ENCODE measurements at places on chromosomes 2 and 18.

DNA sequence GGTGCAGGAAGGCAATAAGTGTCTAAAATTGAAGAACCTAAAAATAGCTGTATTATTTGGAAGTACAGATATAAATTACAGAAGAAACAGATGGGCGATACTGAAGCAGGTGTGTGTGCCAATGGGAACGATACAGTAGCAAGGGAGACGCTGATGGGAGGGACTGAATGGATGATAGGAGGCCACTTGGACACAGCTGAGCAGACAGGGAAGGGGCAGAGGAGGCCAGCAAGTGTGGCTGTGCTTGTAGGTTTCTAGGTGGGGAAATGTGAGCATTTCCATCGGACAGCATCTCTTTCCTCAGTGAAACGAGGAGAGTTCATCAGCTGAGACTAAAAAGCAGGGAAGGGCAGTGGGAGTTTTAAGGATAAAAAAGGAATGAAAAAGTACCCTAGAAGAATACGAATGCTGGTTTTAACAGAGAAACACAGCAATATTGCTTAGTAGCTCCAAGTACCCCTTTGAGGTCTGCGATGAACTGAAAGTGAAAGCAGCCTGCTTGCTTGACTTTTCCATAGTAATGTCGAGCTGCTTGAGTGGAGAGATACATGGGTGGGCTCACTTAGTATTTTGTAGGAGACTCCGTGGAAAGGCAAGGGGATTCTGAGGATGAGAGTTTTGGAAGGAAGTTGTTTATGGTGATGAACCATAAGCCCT lies 91.7 kb upstream of the EPC2 start:
- no peak for DNase-seq

DNA sequence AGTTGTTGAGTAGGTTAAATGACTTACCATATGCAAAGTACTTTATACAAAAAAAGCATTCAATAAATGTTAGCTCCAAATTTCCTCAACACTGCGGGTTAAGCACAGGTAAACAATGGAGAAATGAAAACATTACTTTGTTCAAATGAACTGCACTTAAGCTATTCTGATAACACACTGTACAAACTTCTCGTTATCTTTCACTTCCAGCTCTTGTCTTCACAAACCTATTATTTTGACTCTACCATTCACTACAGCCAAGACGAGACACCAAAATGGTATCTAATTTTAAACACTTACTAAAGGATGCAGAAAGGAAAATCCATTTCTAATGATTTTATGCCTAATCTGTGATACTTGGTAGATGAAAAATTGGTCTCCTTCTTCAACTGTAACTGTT lies 43.8 kb downstream of the SLC40A1 start:
- DNase-seq, result no peak

GRCh38 chr2:114192362-114192761 lies 250.1 kb upstream of the DPP10 start:
- no peak for DNase-seq

GRCh38 chr2:134405611-134406081 lies 151.8 kb downstream of the MGAT5 start:
- no peak for DNase-seq

DNA sequence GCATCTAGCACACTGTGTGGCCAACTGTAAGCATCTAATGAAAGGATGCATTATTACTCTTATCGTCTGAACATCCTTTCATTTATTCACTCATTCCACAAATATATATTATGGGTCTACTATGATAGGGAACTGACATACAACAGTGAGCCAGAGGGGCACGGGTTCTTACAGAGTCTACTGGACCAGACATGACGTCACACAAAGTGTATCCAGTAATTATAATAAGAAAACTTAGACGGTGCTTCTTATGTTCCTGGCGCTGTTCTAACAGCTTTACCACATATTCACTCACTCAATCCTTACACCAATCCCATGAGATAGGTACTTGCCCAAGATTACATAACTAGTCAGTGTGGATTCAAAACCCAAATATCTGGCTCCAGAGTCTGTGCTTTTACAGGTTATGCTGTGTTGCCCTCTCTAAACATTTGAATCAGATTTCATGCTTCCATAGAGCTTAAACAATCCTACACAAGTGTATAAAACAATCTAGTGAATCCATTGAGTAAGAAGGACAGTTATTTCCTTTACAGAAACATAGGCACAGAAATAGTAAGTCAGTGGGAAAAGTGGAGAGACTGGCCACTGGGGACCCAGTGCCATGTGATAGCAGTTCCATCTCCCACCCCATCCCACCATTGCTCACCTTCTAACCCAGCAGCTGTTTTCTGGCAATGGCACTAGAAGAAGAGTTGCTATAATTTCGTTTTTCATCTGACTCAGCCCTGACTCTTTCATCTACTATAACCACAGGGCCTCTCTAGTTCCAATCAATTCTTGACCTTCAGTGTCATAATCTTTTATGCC lies 24.2 kb upstream of the ARL5A start:
- DNase-seq, result no peak

DNA sequence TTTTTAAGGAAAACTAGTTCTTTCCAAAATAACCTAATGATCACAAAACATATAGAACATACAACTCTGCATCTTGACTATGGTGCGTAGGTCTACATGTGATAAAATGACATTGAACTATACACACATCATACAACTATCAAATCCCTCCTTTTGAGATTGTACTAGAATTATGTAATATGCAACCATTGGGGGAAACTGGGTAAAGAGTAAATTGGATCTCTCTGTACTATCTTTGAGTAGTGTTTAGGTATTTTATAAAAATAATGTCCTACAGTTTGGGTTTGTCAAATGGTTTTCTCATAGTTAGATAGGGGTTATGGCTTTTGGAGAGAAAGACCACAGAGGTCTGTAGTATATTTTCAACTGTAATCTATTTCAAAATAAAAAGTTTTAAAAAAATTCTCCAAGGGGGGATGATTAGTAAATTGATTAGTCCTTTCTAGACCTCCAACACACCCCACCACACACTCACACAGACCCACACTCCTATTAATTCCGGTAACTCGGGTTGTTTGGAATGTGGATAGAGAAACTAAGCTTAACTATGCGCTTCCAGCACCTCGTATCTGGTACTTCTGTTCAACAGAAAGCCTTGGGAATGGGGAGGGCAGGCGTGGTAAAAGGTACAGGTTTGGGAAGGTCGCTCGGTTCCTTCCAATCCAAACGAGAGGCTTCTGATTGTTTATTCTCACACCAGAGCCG lies 695 bp upstream of the BIRC6 start:
- no peak for DNase-seq

- no peak for DNase-seq
These were observed 381.2 kb downstream of the LPIN1 start for GRCh38 chr2:12127638-12128037.

DNA sequence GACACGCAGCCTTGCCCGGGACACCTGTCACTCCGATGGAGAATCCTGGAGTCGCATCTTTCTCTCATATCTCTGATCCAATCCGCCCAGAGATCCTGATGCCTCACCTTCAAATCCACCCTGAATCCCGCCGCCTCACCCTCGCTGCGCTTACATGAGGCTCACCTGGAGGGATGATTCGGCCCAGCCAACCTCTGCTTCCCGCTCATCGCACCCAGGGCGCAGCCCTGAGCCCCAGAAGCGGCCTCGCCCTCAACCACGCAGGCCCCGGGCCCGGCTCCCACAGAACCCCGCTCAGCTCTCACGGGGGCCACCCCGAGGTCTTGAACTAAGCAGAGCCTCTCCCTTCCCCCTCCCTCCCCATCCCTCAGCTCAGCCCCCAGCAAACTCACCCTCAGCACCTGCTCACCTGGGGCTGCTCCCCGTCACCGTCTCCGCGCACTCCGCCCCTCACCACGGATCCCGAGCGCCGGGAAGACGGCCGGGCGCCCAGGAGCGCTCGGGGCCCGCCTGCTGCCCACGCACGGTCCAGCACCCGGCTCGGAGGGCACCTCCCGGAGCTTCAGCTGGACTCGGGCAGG lies 160.0 kb downstream of the NDUFA10 start:
- DNase-seq, result no peak

GRCh38 chr2:24824966-24825882 lies 32.0 kb downstream of the CENPO start:
- peak; percentile 72 for DNase-seq

GRCh38 chr2:156430980-156431358 lies 5.2 kb upstream of the GPD2 start:
- DNase-seq, result no peak

DNA sequence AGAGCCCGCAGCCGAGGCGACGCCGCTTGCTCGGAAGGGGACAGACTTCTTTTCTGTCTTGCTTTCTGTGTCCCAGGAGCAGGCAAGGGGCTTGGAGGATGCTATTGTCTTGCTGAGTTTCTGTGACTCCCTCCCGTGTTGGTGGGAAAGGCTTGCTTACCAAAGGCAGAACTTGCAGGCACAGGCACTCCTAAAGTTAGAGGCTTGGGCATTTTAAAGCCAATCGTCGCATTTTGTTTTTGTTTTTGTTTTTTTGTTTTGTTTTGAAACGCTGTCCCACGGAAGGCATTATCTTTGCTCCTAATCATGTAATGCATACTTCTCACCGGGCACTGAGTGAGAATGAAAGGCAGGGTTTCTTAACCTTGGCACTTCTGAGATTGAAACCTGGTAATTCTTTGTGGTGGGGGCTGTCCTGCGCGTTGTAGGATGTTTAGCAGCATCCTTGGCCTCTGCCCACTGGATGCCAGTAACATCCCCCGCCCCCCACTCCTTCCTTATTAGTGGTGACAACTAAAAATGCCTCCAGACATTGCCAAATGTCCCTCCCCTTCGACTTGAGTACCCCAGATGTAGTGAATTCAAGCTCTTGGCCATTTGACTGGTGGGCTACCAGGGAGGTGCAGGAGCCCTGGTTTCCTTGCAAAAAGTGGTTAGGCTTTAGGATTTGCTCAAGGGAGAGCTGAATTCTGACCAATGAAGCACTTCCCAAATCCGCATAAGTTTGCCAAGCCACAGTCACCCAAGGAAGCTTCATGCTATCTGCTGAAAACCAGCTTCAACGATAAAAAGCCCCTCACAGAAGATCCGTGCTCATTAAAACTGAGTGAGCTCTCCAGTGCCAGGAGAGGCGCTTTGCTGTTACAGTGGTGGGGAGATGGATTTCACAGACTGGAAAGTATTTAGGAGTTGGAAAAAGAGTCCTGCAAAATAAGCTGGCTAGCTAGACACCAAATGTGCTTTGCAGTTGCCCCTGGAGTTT lies 1.2 kb downstream of the ANTXR1 start:
- DNase-seq, result no peak

DNA sequence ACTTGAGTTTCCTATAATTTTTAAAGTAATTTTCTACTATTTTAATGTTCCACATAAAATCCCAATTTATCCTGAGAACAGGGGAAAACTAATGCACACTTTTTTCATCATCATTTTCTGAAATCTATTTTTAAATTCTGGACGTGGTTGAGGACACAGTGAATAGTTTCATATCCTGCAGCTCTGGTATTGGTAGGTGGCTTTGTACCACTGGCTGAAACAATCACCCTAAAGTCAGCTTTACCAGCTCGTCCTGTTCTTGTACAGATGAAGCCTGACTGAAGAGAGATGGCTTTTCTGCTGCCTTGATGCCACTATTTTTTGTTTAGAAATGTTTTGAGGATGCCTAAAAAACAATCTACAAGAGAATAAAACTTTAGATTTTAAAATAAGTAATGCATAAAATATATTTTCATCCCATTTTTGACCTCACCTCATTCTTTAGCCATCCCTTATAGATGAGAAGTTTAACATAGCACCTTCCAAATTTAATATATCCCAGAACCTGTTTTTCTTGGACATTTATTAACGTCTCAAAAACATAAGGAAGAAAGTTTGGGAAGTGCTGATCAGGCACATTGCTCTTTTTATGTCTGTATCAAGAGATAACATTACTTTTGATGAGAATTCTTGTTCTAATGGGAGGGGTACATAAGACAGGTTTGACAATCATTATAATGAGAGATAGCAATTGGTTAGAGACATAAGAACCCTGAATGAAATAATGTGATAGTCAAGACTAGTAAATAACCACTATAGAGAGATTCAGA lies 80.9 kb downstream of the GALNT1 start:
- no peak for DNase-seq

- no peak for DNase-seq
These were observed 35.0 kb downstream of the RPL37A start for GRCh38 chr2:216533609-216534008.

- no peak for DNase-seq
These were observed 59.5 kb upstream of the POU3F3 start for GRCh38 chr2:104794441-104794840.

- no peak for DNase-seq
These were observed 3.9 kb upstream of the TMEM178A start for GRCh38 chr2:39661826-39662225.

GRCh38 chr2:238596571-238597551 lies 170.1 kb downstream of the ASB1 start:
- no peak for DNase-seq
